Kidney glomerular epithelial cell (primary cell): ENCODE measurements at places on chromosomes 7 and 10.

DNA sequence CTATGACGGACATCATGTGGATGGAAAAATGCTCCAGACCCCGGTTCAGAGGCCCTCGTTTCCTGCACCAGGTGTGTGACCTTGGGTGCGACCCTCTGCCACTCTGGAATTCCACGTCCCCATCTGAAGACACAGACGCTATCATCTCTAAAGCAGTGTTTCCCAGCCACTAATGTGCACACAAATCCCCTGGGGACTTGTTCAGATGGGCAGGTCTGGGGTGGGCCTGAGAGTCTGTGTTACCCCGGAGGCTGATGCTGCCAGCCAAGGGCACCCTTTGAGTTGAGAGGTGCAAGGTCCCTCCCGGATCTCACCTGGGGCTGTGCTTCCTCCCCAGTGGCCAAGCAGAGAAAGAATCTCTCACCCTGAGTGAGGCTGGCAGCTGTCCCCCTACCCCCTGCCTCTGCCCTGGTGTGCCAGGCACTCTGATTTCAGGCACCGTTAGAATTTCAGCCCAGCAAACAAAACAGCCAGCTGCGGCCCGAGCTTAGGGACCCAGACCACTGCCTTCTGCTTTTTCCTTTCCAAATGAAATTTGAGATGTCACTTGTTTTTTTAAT, 90.0 kb downstream of the SLIT1 start:
- no peak for DNase-seq

DNA sequence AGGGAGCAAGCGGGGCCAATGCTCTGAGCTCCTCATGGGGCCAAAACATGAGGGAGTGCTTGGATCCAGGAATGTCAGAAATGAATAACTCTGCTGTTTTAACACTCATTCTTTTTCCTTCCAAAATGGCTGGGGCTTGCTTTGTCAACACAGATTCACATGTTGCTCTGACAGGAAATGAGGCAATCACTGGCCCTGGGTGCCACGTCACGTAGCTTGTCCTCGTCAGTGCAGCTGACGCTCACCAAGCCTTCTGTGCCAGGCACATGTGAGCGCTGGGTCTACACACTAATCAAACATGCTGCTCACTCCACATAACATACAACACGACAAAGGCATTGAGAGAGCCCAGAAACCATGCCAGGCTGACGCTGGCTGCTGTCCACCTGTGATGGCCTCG, 198.9 kb downstream of the WDR37 start:
- no peak for DNase-seq

DNA sequence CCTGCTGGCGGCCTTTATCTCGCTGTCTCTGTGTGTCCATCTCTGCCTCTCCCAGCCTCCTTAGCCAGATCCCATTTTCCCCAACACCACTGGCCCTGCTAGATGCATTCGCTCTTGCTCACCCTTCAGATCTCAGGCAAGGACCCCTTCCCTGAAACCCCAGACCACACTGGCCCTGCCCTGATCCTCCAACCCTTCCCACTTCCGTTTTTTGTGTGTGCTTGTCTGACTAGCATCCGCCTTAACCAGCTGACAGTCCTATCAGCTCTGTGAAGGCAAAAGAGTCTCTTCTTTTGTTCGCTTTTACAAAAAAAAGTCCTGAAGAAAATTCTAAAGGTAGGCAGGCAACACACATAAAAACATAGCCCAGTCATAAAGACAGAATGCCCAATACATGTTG, 28.7 kb downstream of the CHST15 start:
- DNase-seq = no peak

DNA sequence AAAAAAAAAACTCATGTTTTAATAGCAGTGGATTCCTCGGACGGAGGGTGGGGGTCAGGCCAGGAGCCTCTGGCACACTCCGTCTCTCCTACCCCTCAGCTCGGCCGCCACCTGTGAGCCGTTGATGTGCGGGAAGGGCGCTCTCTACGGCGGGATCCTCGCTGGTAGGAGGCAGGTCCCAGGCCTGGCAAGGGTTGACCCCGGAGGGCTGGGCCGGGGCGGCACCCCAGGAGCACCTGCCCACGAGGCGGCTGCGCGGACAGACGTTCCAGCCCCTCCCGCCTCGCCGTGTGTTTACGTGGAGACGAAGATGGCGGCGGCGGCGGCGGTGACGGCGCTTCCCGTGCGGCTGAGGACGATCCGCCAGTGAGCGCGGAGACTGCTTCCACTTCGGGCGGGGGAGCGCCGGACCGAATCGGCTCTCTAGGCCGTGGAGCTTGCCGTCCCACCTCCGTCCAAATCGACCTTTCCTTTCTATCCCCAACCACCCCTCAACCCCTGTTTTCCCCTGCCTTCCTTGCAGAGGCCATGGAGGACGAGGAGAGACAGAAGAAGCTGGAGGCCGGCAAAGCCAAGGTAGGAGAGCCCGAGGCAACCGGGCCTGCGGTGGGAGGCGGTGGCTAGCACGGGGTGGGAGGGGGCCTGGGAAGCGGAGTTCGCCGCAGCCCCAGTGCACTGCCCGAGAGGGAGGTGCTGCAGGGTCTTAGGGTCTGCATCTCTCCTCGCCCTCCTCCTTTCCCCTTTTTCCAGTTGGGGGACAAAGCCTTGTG, at the start of gene AKAP9:
Gene AKAP9, plus strand, starts transcription at position 291 of the 770 bp plus-strand sequence. Its CDS starts 238 bp downstream, at position 529.
- peak; percentile 74 for DNase-seq

GRCh38 chr10:115604627-115605026, 511.5 kb downstream of the ATRNL1 start:
- DNase-seq = no peak

- peak; percentile 75 for DNase-seq
Observed at GRCh38 chr7:66627881-66628360, 760 bp upstream of the KCTD7 start.

DNA sequence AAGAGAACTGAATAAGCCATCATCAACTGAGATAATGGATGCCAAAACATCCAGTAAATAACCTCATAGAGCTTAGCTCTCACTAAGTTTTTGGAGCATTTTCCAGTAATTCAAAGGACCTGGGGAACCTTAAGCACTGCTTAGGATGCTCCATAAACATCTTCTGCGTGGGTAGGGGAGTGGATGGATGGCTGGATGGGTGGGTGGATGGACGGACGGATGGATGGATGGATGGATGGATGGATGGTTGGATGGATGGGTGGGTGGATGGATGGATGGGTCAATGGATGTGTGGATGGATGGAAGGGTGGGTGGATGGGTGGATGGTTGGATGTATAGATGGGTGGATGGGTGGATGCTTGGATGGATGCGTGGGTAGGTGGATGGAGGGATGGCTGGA, 9.0 kb downstream of the CYP2E1 start:
- no peak for DNase-seq

DNA sequence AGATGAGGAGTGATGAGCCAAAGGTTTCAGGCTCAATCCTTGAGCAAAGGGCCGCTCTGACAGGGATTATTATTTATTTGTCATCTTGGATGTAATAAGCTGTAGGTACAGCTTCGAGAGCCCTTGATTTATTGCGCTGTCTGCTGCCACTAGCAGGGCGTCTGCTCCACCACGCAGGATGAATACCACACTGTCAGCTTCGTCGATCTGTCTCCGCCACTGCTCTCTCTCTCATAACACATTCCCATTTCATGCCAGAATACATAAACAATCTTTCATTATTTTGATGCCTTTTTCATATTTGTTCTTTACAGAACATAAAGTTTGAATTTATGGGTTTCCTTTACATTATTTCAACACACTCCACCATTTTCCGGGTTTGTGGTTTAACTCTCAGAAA, 276.6 kb downstream of the LRMDA start:
- no peak for DNase-seq

GRCh38 chr7:13952921-13953320, 36.5 kb downstream of the ETV1 start:
- no peak for DNase-seq

- DNase-seq = peak; percentile 79
Observed at GRCh38 chr7:50733552-50733951, 49.1 kb downstream of the GRB10 start.

DNA sequence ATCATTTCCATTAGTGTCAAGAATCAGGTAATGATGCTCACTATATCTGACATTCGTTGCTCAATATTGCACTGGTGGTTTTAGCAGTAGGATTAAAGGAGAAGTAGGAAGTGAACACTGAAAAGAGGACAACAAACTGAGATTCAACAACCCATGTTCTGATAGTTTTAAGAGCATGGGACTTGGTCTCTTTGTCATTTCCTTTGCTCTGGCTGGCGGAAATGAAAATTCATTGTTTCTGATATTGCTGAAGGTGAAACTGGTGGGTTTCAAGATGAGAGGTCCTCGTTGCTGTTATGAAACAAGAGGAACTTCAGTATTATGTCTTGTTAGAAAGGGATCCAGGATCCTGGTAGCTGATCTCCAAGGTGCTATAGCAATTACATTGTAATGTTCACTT, 129.0 kb downstream of the DNAH11 start:
- no peak for DNase-seq

DNA sequence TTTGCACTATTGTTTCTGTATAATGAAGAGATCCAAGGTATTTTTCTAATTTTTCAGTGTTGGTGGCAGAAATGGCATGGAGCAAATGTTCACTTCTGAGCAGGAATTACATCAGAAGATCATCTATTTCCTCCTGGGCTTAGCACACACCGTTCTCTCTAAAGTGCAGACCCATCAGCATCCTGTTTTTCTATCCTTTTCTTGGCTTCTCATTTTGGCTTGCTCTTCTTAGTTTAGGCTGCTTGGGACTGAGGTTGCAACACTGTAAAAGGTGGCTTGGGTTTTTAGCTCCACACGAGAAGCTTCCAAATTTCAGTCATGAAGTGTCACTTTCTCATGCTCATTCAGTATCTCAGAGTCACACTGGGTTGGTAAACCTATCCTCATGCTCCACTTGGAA, 79.9 kb upstream of the SMIM30 start:
- no peak for DNase-seq

GRCh38 chr10:3763035-3763456, 22.0 kb downstream of the KLF6 start:
- DNase-seq = peak; percentile 78

DNA sequence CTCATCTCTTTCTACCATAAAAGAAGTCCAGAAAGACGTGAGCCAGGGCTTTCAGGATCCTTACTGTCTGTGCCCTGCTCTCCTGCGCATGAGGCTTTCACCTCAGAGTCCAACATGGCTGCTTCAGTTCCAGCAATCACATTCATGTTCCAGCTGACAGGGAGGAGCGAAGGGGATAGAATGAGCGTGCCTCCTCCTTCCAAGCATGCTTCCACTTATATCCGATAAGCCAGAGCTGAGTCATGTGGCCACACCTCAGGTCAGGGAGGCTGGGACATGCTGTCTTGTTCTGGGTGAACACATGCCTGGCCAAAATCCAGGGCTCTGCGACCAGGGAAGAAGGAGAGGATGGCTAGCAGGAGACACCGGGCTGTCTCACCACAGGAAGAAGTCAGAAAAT, 248.2 kb downstream of the SKAP2 start:
- no peak for DNase-seq

- no peak for DNase-seq
Observed at GRCh38 chr7:144720710-144721109, 115.1 kb downstream of the TPK1 start.

DNA sequence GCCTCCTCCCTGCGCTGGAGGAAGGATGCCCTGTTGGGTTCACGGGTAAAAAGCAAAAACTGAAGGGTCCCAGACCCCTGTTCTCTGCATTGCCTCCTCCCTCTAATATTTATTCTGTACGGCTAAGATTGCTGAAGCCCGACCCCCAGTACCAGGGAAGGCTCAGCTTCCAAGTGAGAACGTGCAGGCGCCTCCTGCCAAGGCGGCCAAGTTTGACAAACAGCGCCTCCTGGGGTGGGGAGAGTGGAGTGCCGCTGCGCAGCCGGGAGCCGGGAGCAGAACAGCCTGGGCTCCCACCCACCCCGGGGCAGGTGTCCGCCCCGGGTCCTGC, 4.7 kb upstream of the EBF3 start:
- peak; percentile 6 for DNase-seq

- peak; percentile 12 for DNase-seq
Observed at GRCh38 chr7:27872356-27873275, 132.7 kb downstream of the TAX1BP1 start.

- DNase-seq = no peak
Observed at GRCh38 chr7:7208520-7208919, 26.2 kb downstream of the C1GALT1 start.

- DNase-seq = no peak
Observed at GRCh38 chr7:135247746-135248471, 14.3 kb downstream of the STRA8 start.

GRCh38 chr10:110209454-110209925, 2.1 kb downstream of the MXI1 start:
- peak; percentile 20 for DNase-seq

DNA sequence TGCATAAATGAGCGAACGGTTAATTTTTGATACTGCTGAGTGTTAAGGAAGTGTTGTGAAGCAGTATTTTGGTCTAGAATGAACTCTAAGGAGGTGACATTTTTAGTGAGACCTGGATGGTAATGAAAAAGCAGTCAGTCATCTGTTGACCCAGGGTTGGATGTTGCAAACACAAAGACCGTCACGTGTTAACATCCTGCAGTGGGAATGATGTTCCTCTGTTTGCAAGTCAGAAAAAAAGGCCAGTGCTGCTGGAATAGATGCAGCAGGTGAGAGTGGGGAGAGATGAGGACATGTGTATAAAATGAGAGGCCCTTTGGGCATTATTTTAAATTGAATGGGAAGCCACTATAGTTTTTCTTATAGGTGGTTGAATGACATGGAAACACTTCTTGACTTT, 39.3 kb downstream of the INSYN2A start:
- no peak for DNase-seq

DNA sequence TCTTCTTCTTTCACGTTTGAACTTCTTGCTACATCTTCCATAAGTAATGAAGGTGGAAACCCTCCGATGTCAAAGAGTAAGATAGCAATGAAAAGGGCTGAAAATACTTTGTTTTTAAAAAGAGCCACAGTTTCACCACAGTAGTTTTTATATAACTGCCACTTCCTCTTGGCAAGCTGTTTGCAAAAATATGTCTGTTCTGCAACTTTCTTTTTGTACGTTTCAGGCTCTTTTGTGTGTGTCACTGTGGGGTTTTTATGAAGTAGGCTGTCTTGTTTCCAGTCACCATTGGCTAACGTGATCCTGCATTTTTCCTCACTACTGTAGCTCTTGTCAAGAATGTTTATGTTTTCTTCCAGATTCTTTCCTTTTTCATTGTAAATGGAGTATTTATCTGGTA, 55.6 kb downstream of the SLC16A9 start:
- no peak for DNase-seq

GRCh38 chr10:120012131-120012400, 119.5 kb downstream of the SEC23IP start:
- no peak for DNase-seq

DNA sequence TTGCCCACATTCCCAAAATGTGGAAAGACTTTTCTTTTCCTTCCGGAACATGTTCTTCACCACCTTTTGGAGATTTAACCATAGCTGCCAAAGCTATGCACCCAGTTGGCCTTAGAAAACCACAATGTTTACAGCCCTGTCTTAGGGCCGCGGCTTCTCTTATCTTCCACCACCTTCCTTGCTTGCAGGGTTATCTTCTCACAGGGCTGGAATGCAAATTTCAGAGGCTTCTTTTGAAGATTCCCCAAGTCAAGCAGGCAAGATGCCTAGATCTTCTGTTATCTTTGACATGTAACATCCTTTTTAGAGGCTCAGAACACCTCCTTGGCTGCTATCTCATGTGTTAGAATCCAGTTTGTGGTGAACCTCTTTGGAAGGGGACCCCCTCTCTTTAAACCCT, 11.1 kb downstream of the KCTD7 start:
- no peak for DNase-seq
